ENCODE measurements at places on chromosomes 2 and 18.

DNA sequence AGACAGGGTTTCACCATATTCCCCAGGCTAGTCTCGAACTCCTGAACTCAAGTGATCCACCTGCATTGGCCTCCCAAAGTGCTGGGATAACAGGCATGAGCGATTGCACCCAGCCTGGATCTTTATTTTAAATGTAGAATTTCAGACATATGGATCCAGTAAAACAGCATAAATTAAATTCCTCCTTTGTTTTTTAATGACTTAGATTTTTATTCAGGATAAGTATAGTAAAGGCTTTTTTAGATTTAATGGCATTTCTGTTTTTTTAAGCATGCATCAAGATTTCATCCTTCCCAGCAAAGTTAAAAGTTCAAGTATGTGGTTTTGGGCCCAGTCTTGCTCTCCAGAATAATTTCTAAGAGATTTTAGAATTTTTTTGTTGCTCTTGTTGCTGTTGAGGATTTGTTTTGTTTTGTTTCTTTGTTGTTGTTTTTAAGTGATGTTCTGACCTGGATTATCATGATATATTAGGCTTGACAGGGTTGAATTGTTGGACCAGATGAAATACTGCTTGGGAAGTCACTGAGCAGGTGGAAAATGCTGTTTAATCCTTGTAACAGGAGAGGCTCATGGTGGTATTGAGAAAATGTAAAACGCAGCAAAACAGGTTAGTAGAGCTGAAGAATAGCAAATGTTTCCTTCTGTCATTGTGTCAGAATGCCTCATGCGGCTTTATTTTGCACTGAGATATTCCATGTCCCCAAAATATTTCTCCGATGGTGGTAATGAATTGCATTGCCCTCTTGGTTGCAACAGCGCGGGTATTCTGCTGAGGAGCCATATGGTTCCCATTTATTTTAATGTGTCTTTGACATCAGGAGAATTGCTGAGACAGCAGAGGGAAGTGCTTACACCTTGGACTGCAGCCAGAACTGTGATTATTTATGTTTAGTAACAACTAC, 147.9 kb downstream of the GALNT3 start:
- DNase-seq, result no peak

DNA sequence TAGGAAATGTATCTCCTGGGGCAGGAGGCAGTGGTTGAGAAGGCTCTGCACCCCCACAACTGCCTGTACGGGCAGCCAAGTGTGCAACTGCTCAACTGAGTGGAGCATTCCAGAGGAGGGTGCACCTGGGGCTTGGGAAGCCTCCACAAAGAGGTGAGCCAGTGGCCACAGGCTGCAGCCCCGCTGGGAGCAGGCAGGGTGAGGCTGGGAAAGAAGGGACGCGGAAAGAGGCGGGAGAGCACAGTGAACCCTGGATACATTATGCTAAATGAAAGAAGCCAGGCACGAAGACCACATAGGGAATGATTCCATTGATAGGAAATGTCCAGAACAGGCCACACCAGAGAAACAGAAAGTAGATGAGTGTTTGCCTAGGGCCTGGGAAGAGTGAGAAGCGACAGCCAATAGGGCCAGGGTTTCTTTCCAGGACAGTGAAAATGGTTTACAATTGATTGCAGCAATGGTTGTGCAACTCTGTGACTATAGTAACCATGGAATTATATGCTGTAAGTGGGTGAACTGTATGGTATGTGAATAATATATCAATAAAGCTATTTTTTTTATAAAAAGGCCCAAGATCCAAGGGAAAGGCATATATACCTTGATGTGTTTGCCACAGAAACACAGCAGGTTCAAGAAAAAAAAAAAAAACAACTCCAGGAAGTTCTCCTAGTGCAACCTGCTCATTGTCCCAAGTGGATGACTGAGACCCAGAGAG, 82.4 kb downstream of the DDX1 start:
- DNase-seq, result no peak

GRCh38 chr2:44267796-44268648, 7.3 kb upstream of the SLC3A1 start:
- DNase-seq, result no peak

- DNase-seq, result no peak
Observed at GRCh38 chr2:216559625-216560156, 61.0 kb downstream of the RPL37A start.

DNA sequence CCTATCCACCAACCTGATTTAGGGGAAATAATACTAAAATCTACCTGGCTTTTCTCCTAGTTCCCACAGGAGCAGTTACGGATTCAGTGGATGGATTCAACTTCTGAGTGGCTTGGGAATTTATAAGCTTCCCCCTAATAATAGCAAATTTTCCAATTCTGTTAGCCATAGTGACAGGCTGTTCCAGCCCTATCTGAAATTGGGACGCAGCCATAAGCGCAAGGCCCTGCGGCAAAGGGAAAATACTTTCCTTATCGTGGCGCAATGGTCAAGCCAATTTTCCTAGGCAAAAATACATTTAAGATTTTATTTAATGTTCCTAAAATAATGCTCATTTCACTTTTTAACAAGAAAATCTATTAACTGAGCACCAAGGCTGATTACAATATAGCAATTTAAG, 49.7 kb downstream of the CDH2 start:
- no peak for DNase-seq

DNA sequence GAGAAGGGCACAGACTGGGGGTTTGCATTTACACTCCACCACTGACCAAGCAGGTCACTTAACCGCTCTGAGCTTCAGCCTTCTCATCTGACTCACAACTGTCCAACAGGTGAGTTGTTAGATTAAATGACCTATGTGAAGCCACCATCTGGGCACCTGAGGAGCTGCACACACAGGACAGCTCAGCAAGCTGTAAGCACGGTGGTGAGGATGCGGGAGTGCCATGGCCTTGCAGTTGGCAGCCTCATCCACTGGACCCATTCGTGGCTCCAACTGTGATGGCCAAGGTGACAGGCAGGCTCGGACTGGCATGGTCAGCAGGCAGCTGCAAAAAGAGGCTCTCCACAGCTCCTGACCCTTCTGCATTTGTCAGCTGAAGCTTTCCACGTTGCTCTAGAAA, 23.3 kb upstream of the AMMECR1L start:
- no peak for DNase-seq

GRCh38 chr18:60549338-60549960, 176.9 kb upstream of the MC4R start:
- no peak for DNase-seq

Measured in stimulated activated CD4-positive, alpha-beta T cell treated with anti-CD3 and anti-CD28 coated beads, Interleukin-1b, Interleukin-23, amount 100 ng/mL, for 1 hour (primary cell).